ENCODE measurements at places on chromosomes 2 and 18.

- DNase-seq, result no peak
These were observed 379.3 kb upstream of the PKDCC start for GRCh38 chr2:41668529-41668928.

DNA sequence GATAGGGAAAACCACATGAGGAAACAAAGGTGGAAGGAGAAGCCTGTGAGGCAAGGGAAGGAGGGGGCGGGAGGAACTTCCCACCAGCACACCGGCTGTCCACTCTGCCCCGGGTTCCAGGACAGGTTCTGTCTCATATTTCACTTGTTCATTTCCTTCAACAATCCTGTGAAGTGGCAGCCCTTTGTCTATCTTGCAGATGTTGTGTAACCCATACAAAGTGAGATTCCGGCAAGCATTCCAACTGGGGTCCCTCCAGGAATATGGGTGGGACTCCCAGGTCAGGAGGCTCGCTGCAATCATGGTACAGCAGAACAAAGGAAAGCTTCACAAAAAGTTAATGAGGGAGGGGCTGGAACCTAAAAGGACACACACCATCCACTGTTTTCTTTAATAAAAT lies 271.3 kb upstream of the PXDN start:
- DNase-seq, result no peak

DNA sequence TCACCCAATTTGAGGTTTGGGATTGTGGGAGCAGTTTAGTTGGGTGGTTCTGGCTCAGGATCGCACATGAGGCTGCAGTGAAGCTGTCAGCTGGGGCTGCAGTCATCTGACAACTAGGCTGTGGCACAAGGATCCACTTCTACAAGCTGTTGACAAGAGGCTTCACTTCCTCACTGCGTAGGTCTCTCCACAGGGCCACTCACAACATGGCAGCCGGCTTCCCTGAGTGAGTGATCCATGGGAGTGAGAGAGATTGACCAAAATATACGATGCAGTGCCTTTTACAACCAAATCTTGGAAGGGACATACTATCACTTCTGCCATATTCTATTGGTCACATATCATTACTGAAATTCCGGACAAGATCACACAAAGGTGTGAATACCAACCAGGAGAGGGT lies 187.5 kb downstream of the DLGAP1 start:
- no peak for DNase-seq

DNA sequence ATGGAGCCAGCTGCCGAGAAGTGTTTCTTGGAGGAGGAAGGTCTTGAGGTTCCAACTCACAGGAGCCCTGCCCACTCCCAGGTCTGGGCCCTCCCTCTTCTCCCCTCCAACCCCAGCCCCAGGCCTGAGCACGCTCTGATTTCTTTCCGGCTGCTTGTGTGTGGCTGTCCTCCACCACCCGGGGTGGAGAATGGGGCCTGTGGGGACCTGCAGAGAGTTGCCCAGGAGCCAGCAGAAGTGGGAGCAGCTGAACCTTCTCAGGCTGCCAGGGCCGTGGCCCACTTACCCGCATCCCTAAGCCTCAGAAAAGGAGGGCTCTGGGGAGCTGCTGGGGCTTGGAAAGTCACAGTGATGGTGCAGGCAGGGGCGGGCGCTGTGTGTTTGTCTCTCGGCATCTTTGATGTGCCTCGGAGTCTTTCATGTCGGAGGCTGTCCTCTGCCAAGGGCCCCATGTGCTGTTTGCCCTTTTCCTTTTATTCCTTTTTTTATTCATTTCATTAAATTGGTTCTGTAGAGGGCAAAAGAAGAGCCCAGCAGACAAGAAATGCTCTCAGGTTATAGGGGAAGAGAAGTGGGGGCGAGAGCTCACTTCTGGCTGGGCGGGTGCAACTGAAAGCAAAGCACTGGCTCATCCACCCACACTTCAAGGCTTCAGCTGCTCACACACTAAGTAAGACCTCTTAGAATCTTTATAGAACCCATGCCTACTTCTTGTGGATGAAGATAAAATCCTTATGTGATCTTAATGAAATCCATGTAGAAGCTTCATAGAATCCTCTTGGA lies 52.5 kb downstream of the SDC1 start:
- DNase-seq, result no peak

DNA sequence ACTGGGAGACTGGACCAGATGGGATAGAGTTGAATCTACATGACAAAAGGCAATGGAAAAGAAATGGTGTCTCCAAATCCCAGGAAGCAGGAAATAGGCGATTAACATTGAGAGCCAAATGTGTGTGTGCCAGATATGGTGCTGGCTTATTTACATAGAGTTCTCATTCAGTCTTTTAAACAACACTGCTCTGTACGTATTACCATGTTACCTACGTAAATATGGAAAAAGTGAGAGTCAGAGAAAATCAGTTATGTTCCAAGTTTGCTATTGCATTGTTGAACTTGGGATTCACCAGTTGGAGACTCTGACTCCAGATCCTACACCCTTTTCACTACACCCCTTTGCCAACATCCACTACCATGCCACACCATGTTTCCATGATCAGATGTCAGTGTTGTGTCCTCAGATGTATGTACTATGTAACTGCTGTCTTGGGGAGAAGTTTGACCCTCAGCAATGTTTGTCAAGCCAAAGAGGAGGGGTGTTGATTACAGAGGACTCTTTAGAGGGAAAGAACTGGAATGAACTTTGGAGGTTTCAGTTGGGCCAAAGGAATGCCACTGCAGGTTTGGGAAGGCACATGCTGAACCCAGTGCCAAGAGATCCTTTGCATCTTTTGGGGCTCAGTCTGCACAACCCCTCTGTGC lies 19.6 kb upstream of the GREB1 start:
- no peak for DNase-seq

Measured in activated T-helper 9 cell treated with anti-CD3 and anti-CD28 coated beads, Interleukin-2, amount 50 U/mL, for 16 hours (primary cell).